ENCODE measurements at places on chromosomes 16 and 17. TPM values are rescaled to one million over a fixed set of nuclear protein-coding genes. Genes with fewer than 3 reads are reported as not detected.

GRCh38 chr17:37092071-37092470 is 143.3 kb downstream of the AATF start:
- no peak for DNase-seq

DNA sequence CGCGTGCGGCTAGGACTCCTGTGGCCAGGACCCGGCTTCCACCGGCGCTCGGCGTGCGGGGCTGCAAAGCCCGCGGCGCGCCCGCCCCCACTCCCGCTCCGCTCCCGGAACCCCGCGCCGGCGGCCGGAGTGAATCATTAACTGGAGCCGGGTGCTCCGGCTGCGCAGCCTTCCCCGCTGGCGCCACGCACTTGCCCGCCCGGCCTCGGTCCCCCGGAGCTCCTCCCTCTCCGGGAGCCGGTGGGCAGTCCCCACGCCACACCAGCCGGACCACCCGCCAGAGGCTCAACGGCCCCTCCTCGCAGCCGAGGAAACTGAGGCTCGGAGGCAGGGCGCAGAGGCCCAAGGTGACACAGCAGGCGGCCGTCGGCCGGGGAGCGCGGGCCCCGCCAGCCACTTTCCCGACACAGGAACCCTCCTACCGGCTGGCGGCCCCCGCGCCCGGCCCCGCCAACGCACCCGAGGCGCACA is 580 bp downstream of the BCAR1 start:
- no peak for DNase-seq

The NLRC5 gene
- total RNA-seq, result 9.8 TPM

- no peak for DNase-seq
Observed at GRCh38 chr17:55567240-55568214, 56.3 kb upstream of the SMIM36 start.

GRCh38 chr17:81332118-81332834 is 37.2 kb upstream of the SLC38A10 start:
- no peak for DNase-seq

The TMEM106A gene
- 2.0 TPM for total RNA-seq

The RAB11FIP4 gene
- total RNA-seq, result 0.97 TPM

- no peak for DNase-seq
Observed at GRCh38 chr17:46851029-46851741, at the start of gene WNT9B. Gene WNT9B, plus strand, starts transcription at chr17:46851583. Its CDS starts 56 bp downstream, at chr17:46851639.

GRCh38 chr16:11233727-11234376 is 22.2 kb downstream of the SOCS1 start:
- DNase-seq, result no peak

The ARHGDIG gene
- total RNA-seq, result 2.9 TPM

The USH1G gene
- total RNA-seq, result not detected

GRCh38 chr16:28098959-28099945 is 35.7 kb upstream of the GSG1L start:
- no peak for DNase-seq

DNA sequence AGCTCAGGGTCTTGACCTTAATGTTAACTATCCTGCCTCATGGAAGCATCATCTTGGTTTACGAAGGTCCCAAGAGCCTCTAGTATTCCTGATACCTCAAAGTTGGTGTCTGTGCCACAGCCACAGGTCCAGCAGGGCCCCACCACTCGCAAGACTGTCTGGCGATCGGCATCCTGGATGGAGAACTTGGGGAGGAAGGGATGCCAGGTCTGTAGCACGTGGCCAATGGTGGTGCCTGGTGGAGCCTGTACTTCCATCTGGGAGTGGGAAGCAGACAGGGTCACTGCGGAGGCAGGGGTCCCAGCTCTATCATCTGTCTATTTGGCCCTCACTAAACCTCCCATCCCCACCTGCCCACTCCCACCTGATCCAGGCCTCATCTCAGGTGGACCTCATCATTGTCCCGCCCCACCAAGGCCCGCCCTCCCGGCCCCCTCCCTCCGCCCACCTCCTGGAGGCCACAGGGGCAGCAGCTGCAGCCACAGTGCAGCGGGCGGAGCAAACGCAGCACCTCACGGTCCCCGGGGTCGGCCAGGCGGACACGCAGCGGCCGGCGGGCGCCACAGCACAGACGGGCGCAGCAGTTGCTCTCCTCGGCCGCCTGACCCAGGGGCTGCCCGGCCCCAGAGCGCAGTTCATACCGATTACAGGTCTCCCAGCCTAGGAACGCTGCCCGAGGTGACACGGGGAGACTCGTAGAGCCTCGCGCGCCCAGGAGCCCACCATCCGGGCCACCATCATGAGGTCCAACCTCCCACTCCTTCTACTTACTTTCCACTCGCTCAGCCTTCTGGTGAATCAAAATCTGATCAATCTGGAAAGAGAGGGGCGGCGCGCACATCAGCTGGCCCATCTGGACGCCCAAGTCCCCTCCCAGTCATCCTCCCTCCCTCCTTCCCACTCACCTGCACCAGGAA is 1.4 kb downstream of the PLSCR3 start:
- DNase-seq, result no peak

The CNGB1 gene
- not detected for total RNA-seq

Measured in NCI-H460 (cell line).